ENCODE measurements at places on chromosomes 1 and 21. TPM values are rescaled to one million over a fixed set of nuclear protein-coding genes. Genes with fewer than 3 reads are reported as not detected.

The HOOK1 gene
- total RNA-seq = 13.3 TPM

The S100A16 gene
- not detected for total RNA-seq

The KMO gene
- not detected for total RNA-seq

The RAP1GAP gene
- 1.3 TPM for total RNA-seq

The KIF17 gene
- not detected for total RNA-seq

The IGSF3 gene
- total RNA-seq = 0.54 TPM

The ACKR1 gene
- total RNA-seq = not detected

The OXCT2 gene
- 2.7 TPM for total RNA-seq

The LY9 gene
- total RNA-seq = 19.1 TPM

The PDPN gene
- total RNA-seq = not detected

The PCSK9 gene
- not detected for total RNA-seq

DNA sequence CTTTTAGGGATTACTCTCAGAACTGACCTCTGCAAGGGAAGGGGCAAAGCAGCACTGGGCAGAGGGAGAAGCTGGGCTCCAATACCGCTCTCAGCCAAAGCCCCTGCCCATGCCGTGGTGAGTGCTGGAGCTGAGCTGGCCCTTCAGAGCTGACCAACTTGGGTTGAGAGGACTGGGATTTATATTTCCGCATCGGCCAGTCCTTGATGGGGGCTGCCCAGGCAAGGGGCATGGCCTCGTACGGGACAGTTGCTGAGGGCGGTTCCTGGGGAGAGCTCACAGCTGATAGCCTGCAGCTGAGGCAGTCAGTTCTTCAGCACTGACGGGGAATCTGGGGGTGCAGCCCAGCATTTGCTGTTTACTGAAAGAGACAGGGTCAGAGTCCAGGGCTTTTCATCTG is 8.0 kb downstream of the HUNK start:
- H3K27ac ChIP-seq = no peak overlapping the region
- H3K4me3 ChIP-seq = no peak overlapping the region
- H3K4me1 ChIP-seq = no peaks in the 10 kb centered on the region
- H3K36me3 ChIP-seq = no peaks in the 10 kb centered on the region
- no peak for DNase-seq

- peaks cover 86% of the 10 kb centered on the region for H3K36me3 ChIP-seq
- no peaks in the 10 kb centered on the region for H3K27me3 ChIP-seq
- H3K27ac ChIP-seq = peak overlapping the region; percentile 78
- DNase-seq = no peak
These were observed 15.5 kb downstream of the SLC2A1 start for GRCh38 chr1:42943166-42943565.

GRCh38 chr1:114320586-114320985 is 166.9 kb upstream of the SYT6 start:
- no peak overlapping the region for H3K27ac ChIP-seq
- H3K36me3 ChIP-seq = no peaks in the 10 kb centered on the region
- DNase-seq = no peak
- H3K4me1 ChIP-seq = peaks cover 13% of the 10 kb centered on the region

DNA sequence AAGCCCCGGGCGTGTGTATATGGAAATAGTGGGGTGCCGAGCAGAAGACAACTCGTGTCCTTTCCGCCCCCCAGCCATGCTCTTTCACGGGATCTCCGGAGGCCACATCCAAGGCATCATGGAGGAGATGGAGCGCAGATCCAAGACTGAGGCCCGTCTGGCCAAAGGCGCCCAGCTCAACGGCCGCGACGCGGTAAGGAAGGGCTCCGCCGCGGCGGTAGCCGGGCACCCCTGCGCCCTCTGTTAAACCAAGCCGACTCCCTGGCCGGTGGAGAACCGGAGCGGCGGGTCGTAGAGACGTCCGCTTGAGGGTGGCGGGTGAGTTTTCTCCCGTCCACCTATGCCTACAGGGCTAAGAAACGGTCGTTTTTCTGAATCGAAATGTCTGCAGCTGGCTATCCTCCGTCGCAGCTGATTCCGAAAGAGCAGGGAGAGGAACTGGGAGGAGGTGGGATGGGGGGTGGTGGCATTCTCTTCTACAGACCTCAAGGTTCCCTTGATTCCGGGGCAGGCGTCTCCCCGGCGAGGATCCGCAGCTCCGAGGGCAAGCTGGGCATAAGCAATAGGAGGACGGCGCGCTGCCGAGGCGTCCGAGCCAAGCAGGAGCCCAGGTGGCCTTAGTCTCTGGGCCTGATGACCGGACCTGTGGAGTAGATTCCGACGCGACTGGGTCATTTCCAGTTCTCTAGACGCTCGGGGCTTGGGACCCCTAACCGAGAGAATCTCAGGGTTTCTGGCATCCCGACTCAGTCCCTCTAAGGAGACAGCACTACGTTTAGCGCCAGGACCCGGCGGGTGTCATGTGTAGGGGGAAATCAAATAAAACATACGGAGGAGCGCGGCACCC is 856 bp downstream of the LHX9 start:
- peak overlapping the region; percentile 69 for H3K4me3 ChIP-seq
- H3K27ac ChIP-seq = no peak overlapping the region
- no peaks in the 10 kb centered on the region for H3K36me3 ChIP-seq
- peaks cover 93% of the 10 kb centered on the region for H3K27me3 ChIP-seq
- peaks cover 60% of the 10 kb centered on the region for H3K4me1 ChIP-seq

GRCh38 chr1:66642992-66643391 is 109.0 kb downstream of the SGIP1 start:
- H3K27me3 ChIP-seq = peaks cover 3% of the 10 kb centered on the region
- DNase-seq = no peak
- no peak overlapping the region for H3K27ac ChIP-seq
- no peaks in the 10 kb centered on the region for H3K36me3 ChIP-seq
- no peak overlapping the region for H3K4me3 ChIP-seq

DNA sequence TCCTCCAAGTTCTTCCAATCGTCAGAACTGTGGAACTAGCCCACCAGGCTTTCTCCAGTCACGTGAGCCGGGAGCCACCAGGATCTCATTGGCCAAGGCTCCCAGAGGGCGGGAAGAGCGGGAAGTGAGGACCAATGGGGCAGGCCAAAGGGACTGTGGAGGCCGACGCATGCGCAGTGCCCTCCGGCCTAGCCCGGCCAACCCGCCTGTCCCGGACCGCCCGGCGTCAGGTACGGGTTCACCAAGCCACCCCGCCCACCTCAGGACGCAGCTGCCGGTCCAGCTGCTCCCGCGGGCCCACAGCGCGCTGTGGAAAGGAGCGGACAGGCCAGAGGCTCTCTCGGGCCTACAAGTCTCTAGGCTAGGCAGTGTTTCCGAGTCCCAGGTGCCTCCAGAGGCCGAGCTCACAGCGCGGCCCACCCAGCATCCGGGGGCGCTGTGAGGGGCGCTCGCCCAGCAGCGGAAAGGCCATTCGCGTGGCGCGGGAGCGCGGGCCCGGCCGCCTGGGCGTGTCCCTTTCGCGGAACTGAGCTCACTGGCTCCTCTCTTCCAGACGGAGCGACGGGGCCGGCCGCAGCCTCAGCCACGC is 10.9 kb downstream of the OR14I1 start:
- peaks cover 3% of the 10 kb centered on the region for H3K4me1 ChIP-seq
- no peak overlapping the region for H3K27ac ChIP-seq
- H3K36me3 ChIP-seq = no peaks in the 10 kb centered on the region
- no peak overlapping the region for H3K4me3 ChIP-seq
- peaks cover 5% of the 10 kb centered on the region for H3K27me3 ChIP-seq
- DNase-seq = no peak

DNA sequence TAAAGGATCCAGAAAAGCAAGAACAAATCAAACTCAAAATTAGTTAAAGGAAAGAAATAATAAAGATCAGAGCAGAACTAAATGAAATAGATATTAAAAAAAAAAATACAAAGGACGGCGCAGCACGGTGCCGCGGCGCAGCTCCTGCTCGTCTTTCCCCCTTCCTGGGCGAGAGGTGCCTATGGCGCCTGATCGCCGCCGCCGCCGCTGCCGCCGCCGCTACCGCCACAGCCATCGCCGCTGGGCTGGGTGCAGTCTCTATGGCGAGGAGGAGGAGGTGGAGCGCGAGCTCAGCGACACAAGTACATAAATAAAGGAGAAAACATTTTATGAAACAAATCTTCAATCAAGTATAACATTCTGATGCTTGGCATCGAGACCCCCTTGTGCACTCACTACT is 77.6 kb upstream of the VANGL1 start:
- no peak overlapping the region for H3K4me3 ChIP-seq
- H3K4me1 ChIP-seq = no peaks in the 10 kb centered on the region

GRCh38 chr1:33460947-33461629 is 11.4 kb upstream of the ZSCAN20 start:
- H3K27ac ChIP-seq = no peak overlapping the region
- H3K4me1 ChIP-seq = no peaks in the 10 kb centered on the region
- no peaks in the 10 kb centered on the region for H3K36me3 ChIP-seq
- no peak overlapping the region for H3K4me3 ChIP-seq

- no peak overlapping the region for H3K4me3 ChIP-seq
- peaks cover 32% of the 10 kb centered on the region for H3K4me1 ChIP-seq
- H3K36me3 ChIP-seq = peaks cover 3% of the 10 kb centered on the region
- H3K27ac ChIP-seq = no peak overlapping the region
- no peaks in the 10 kb centered on the region for H3K27me3 ChIP-seq
These were observed 5.4 kb upstream of the SLAMF8 start for GRCh38 chr1:159821171-159821867.

- DNase-seq = no peak
- no peaks in the 10 kb centered on the region for H3K27me3 ChIP-seq
- H3K4me3 ChIP-seq = no peak overlapping the region
These were observed 77.2 kb downstream of the MPZL1 start for GRCh38 chr1:167798952-167799351.

- peak overlapping the region; percentile 29 for H3K4me3 ChIP-seq
- H3K4me1 ChIP-seq = peaks cover 75% of the 10 kb centered on the region
- peaks cover 7% of the 10 kb centered on the region for H3K36me3 ChIP-seq
- peaks cover 2% of the 10 kb centered on the region for H3K27me3 ChIP-seq
- no peak for DNase-seq
These were observed 53.5 kb downstream of the S1PR1 start for GRCh38 chr1:101290119-101290921.

DNA sequence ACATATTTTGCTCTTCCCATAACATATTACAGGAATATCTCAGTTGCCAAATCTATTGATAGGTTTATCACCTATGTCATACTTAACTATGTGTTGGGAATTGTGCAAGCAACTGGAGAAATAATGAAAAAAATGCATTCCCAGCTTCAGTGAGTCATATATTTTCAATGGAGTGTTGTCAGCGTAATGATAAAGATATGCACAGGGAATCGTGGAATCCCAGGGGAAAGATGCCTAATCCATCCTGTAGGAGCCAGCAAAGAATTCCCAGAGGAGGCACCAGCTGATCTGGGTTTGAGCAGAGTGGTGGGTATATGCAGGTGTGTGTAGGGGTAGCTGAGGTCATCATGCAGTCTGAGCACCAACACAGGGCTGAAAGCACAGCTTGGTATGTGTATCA is 213.3 kb upstream of the DAB1 start:
- DNase-seq = no peak
- H3K27me3 ChIP-seq = peaks cover 11% of the 10 kb centered on the region
- H3K36me3 ChIP-seq = no peaks in the 10 kb centered on the region

- H3K36me3 ChIP-seq = no peaks in the 10 kb centered on the region
- no peak for DNase-seq
- peaks cover 10% of the 10 kb centered on the region for H3K27me3 ChIP-seq
- H3K27ac ChIP-seq = no peak overlapping the region
- H3K4me1 ChIP-seq = no peaks in the 10 kb centered on the region
These were observed 76.6 kb downstream of the NGF start for GRCh38 chr1:115261496-115261895.

GRCh38 chr1:110746644-110747259 is 72.0 kb upstream of the KCNA3 start:
- DNase-seq = peak; percentile 70
- H3K36me3 ChIP-seq = no peaks in the 10 kb centered on the region
- no peak overlapping the region for H3K4me3 ChIP-seq
- H3K4me1 ChIP-seq = no peaks in the 10 kb centered on the region

DNA sequence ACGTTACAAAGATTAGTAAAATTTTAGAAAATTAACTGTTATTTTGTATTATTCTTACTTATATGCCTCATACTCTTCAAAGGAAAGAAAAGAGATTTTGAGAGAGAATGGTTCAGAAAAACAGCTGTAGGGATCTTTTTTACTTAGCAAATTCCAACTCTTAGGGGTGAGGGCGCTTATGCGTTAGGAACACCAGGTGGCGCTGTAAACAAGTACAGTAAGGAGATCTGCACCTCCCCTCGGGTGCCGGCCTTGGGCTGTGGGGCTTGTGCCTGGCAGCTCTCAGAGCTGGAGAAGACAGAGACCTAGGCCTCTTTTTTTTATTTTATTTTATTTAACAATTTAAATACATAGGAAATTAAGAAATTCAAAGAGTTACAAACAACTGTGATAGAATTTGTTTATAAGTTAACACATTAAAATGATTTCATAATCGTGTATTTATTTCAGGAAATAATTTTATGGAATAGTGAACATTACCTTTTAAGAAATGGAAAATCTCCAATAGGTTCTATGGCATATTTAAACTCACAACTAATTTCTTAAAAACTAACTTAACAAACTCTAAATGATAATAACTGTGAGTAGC is 32.6 kb downstream of the UTP25 start:
- no peak overlapping the region for H3K27ac ChIP-seq
- H3K4me3 ChIP-seq = no peak overlapping the region
- H3K36me3 ChIP-seq = peaks cover 9% of the 10 kb centered on the region
- no peaks in the 10 kb centered on the region for H3K4me1 ChIP-seq

- no peaks in the 10 kb centered on the region for H3K27me3 ChIP-seq
- no peak for DNase-seq
- H3K27ac ChIP-seq = peak overlapping the region; percentile 32
- H3K4me3 ChIP-seq = no peak overlapping the region
- peaks cover 2% of the 10 kb centered on the region for H3K4me1 ChIP-seq
- H3K36me3 ChIP-seq = peaks cover 37% of the 10 kb centered on the region
These were observed 86.6 kb downstream of the HLCS start for GRCh38 chr21:36879827-36880226.

- no peak for DNase-seq
- peaks cover 15% of the 10 kb centered on the region for H3K27me3 ChIP-seq
- H3K4me3 ChIP-seq = no peak overlapping the region
- peaks cover 40% of the 10 kb centered on the region for H3K36me3 ChIP-seq
- H3K27ac ChIP-seq = peak overlapping the region; percentile 53
These were observed 4.1 kb upstream of the CHD5 start for GRCh38 chr1:6184083-6184783.

DNA sequence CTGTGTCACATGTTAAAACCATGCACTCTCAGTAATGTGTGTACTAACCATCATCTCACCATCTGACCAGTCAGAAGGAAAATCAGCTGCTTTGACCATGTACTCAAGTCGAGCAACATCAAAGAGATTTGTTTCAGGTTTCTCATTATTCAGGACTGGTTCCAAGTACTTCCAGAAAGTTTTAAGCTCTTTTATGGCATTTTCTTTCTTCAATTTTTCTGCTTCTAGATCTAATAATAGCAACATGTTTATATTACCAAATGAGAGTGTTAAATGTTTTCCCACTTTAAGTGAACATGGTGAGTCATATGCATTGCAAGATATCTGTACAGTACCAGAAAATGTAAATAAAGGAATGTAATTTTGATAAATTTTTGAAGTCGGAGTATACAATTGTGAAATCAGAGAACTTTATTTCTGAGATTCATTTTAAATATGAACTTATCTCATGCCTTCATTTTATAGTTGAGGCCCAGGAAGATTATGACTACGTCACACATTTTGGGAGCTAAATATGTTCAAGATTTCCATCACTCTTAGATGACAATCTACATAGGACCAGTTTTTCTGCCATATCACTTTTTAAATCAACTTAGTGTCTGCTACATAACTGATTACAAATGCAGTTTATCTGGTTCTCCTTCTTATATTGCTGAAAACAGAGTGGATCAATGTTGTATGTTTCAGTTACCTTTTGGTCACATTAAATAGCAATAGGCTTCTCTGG is 87.2 kb downstream of the SPAG17 start:
- H3K4me3 ChIP-seq = no peak overlapping the region
- DNase-seq = no peak
- H3K36me3 ChIP-seq = no peaks in the 10 kb centered on the region

Data from activated CD8-positive, alpha-beta T cell treated with anti-CD3 and anti-CD28 coated beads for 36 hours (primary cell).